ENCODE measurements at places on chromosomes 12 and 14.

- DNase-seq, result no peak
Observed at GRCh38 chr14:54725998-54726397, 159.1 kb downstream of the SAMD4A start.

GRCh38 chr14:103522649-103523574 lies at the start of gene CKB:
CKB (minus strand) TSS chr14:103522830; CDS start chr14:103522493, 337 bp downstream.
- DNase-seq, result no peak

DNA sequence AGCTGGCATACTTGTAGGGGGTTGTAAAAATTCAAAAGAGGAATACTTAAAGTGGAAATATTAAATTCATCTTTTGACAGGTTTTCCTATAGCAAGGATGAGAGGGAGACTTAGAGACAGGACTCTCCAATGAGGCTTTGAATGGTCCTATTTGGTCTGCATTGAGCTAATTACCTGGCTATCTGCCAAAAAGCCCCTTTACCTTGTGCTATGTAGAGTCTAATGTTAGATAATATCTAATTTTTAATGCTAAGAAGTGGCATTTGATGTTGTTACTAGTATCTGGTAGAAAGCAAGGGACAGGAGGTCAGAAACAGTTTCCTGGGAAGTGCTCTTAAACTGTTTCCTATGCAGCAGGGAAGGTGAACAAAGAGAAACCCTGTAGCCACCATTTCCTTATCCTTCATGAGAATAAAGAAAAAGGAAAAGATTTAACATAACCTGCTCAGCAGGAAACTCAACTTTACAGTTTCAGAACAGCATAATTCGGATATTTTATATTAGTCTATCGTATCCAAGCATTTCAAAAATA lies 550.0 kb downstream of the SOX5 start:
- no peak for DNase-seq

- DNase-seq, result no peak
Observed at GRCh38 chr12:84974155-84974815, 61.7 kb upstream of the SLC6A15 start.

DNA sequence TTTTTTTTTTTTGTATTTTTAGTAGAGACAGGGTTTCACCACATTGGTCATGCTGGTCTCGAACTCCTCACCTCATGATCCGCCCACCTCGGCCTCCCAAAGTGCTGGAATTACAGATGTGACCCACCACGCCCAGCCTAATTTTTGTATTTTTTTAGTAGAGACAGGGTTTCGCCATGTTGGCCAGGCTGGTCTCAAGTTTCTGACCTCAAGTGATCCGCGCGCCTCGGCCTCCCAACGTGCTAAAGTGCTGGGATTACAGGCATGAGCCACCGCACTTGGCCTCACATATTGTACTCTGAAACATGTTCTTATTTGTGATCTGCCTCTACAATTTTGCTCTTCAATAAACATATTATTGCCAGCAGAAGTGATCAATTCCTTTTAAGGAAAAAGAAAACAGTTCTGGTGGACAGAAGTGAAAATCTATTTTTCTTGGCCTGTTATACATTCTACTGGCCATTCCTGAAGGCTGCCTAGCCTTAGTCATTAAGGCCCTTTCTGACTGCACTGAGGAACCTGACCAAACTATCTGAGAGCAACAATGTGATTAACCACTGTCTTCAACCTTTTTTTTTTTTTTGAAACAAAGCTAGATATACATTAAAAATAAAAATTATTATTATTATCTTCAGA lies 36.1 kb downstream of the SNX6 start:
- DNase-seq, result no peak

- no peak for DNase-seq
Observed at GRCh38 chr14:35368583-35369392, 35.8 kb downstream of the NFKBIA start.

DNA sequence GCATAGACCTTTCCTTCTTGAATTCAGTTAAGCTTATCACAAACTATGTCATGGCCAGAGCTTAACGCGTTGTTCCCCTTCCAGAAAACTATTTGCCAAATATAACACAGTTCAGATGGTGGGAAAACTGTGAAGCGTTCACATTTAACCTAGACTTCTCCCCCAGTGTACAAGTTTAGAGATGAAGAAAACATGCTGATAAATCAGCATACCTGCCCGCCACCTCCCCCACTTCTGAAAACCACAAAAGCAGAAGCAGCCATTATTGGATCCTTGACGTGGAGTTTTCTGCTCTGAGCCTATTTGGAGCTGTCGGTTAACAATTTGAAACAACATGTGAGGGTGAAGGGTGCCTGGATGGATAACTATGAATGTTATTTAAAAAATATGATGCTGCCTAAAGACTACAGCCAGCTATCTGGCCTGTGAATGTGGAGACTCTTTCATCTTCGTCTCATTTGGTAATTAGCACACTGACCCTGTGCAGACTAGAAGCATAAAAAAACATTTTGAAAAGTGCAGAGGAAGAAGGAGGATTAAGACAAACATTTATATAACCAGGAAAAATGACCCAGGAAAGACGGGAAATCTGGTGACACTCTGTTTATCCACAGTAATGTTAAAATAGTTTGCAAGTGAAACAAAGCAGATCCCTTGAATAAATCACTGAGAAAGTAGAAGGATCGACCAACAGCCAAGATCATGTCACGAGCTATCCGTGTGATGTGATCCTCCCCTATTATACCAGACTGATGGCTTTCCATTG lies 408.2 kb downstream of the AEBP2 start:
- peak; percentile 88 for DNase-seq

DNA sequence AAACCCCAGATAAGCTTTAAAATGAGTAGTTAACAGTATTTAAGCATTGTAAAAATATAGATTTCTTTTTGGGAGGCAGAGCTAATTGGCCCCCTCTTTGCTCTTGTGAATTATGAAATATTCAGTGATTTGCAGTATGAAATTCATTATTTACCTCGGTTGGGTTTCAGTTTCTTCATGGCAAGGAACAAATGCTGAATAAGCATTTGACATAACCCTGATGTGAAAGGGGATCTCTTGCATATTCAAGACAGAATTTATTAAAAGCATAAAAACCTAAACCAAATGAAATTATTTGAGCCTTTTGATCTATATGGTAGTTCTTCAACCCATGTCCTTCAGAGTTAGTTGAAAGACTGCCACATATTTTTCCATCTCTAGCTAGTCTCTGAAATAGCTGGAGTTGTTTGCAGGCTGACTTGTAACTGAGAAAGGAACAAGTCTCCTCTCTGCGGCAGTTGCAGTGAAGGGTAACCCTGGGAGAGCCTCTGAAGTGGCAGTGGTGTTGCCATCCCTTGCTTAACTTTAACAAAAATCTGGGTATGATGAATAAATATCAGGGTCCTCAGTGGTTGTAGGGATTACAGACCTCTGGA lies 690 bp downstream of the AKAP6 start:
- DNase-seq, result no peak

GRCh38 chr12:11321980-11322379 lies 11.7 kb upstream of the PRB4 start:
- no peak for DNase-seq

GRCh38 chr12:67354966-67355365 lies 85.8 kb downstream of the CAND1 start:
- no peak for DNase-seq

DNA sequence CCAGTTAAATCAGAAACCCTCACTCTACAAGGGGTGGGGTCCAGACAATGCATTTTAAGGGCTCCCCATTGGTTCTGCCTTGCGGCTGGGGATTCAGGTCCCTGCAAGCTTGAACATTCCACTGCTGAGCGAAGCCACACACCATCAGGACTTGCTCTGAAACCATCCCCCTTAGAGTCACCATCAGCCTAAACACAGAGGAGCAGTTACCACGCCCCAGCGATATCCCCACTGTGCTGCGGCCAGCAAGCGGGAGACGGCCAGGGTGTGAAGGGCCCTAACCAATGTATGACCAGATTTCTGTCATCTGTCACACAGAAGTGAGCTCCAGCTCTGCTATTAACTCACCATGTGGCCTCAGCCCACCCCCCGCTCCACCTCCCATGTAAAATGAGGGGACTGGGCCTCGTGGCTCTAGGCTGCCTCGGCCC lies 29.7 kb downstream of the CCDC88C start:
- DNase-seq, result no peak

DNA sequence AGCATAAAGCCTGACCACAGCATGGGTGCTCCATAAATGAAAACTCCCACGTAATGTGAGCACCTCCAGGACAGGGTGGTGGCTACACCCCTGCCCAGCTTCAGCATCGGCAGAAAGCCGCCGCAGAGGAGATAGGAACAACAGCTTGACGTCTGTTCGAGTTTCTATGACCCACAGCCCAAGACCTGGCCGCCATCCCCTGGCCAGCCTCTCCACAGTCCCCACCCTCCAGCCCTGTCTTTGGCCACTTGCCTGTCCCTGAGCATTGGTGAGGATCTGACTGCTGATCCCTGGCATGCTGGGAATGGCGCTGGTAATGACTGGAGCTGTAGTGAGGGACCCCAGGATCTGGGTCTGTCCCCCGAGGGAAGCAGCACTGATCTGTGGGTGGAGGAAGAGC lies 21.3 kb downstream of the POU6F1 start:
- no peak for DNase-seq

DNA sequence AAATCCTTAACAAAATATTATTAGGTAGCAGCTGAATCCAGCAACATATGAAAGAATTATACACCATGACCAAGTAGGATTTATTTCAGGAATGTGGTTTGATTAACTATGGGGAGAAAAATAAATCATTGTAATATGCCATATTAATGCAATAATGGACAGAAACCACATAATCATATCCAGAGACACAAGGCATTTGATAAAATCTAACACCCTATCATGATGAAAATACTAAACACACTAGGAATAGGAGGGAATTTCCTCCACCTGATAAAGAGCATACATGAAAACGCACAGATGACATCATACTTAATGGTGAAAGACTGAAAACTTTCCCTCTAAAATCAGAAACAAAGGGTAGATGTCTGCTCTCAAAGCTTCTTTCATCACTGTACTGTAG lies 238.9 kb downstream of the PHLDA1 start:
- DNase-seq, result no peak

DNA sequence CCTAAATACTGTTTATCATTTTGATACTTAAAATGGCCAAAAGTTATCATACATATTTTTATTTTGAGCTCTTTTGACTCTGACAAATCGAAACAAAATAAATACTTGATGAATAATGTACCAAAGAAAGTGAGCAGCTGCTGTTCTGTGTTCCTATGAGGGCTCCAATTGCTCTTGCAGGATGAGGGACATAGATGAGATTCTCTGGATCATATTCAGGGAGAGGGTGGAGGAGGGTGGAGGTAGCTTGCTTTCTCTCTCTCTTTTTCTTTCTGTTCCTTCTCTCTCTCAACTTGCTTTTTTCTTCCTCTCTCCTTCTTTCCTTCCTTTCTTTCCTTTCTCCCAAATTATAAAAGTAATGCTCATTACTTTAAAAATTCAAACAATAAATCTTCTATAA lies 8.9 kb upstream of the MYH7 start:
- DNase-seq, result no peak

GRCh38 chr14:48008646-48009045 lies 333.2 kb upstream of the MDGA2 start:
- no peak for DNase-seq

DNA sequence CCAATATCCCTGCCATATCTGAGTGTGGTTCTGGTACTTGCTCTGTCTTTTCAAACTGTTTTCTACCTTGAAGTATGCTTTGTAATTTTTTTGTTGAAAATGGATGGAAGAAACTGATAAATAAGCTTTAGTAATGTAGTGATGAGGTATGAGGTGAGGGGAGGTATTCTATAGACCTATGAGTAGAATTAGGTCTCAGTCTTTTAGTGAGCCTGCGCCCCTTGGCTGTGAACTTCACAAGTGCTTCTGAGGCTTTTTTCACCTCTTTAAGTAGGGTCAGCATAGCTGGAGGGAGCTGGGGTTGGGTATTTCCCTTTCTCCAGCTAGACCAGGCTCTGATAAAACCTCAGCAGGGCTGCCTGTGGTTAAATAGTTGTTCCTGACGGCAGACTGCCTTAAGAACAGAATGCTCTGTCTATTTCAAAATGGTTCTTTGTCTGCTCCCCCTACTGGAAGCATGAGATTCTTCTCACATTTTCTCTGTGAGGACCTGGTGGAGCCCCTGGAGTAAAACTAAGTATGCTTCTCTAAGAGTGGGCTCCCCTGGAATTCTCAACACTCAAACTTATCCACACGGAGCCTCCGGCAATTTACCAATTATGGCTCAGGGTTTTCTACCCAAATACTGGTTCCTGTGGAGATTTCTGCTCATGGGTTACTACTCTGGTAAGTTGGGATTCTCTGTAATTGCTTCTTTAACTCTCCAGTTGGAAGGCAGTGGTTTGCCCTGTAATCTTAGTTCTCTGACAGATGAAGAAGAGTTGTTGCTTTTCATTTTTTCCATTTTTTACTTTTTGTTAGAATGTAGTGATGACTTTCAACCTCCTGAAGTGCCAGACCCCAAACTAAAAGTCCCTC lies 13.1 kb downstream of the KRT5 start:
- DNase-seq, result peak; percentile 53

GRCh38 chr14:91349481-91350074 lies 68.0 kb downstream of the CCDC88C start:
- DNase-seq, result no peak

- DNase-seq, result peak; percentile 9
Observed at GRCh38 chr12:33830070-33830469, 192.2 kb upstream of the ALG10 start.

GRCh38 chr14:20610002-20610765 lies 19.0 kb upstream of the RNASE12 start:
- peak; percentile 92 for DNase-seq

DNA sequence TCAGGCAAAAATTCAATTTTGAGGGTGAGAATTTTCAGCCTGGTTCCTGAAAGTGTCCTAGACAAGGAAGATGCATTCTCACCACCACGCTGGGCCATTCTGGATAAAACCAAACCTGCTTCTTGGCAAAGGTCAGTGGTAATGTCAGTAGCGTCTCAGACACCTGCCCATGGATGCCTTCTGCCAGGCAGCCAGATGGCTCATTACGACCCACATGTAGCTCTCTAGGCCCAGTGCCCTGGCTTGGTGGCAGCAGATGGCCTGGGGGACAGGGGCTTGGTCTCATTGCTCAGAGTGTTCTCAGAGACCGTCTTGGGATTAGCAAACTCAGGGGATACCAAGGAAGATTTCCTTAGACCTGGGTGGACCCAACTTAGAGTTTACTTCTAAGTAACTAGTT lies 105.1 kb downstream of the ARF6 start:
- DNase-seq, result no peak

DNA sequence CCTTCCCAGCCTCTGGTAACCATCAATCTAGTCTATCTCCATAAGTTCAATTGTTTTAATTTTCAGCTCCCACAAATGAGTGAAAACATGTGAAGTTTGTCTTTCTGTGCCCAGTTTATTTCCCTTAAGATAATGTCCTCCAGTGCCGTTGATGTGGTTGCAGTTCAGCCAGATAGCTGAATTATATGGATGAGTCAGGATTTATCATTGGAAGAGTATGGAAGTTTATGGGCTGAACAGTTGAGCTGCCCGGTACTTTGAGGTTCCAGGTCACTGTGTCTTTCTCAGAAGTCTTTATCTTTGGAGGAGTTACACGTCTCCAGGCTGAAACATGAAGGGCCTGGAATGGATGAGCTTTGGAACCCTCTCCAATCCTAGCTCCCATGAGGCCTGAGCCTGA lies 120.1 kb downstream of the ASCL4 start:
- DNase-seq, result no peak

- no peak for DNase-seq
Observed at GRCh38 chr12:107731366-107731765, 29.6 kb downstream of the PRDM4 start.
